Motor neuron (in vitro differentiated cells): ENCODE measurements at places on chromosomes 7 and 10. TPM values are rescaled to one million over a fixed set of nuclear protein-coding genes. Genes with fewer than 3 reads are reported as not detected.

Gene COL17A1
- 0.62 and 0.68 TPM in 2 replicates for total RNA-seq

Gene HECW1
- total RNA-seq = 16.7 and 17.1 TPM in 2 replicates

Gene PTF1A
- total RNA-seq = 0.45 TPM in 1 of 2 replicates, not detected in the other

Gene PDE6C
- total RNA-seq = 0.30 and 0.35 TPM in 2 replicates

Gene RET
- total RNA-seq = 0.82 and 1.1 TPM in 2 replicates

Gene CRYGN
- total RNA-seq = 0.38 and 0.87 TPM in 2 replicates

Gene LIPJ
- total RNA-seq = 0.47 and 0.49 TPM in 2 replicates

Gene WDFY4
- 0.13 and 0.69 TPM in 2 replicates for total RNA-seq

Gene MOGAT3
- 0.13 TPM in 1 of 2 replicates, not detected in the other for total RNA-seq

Gene GLCCI1
- 46.0 and 46.7 TPM in 2 replicates for total RNA-seq

Gene VAX1
- total RNA-seq = 0.09 and 0.16 TPM in 2 replicates

Gene ZNF239
- 5.8 and 7.1 TPM in 2 replicates for total RNA-seq

Gene CYP3A7
- total RNA-seq = 0.32 TPM in 1 of 2 replicates, not detected in the other

Gene TMEM130
- 14.9 and 16.7 TPM in 2 replicates for total RNA-seq

Gene CDC14C
- not detected in 2 replicates for total RNA-seq

Gene AFAP1L2
- total RNA-seq = 3.6 and 4.0 TPM in 2 replicates

Gene NUTM2D
- 7.5 and 8.9 TPM in 2 replicates for total RNA-seq

Gene HK1
- total RNA-seq = 99.1 and 102 TPM in 2 replicates

Gene CYP2E1
- total RNA-seq = 0.63 and 0.73 TPM in 2 replicates

Gene C1GALT1
- total RNA-seq = 12.8 and 13.8 TPM in 2 replicates

Gene IGFBP1
- not detected in 2 replicates for total RNA-seq

Gene GBX1
- 1.0 TPM in 1 of 2 replicates, not detected in the other for total RNA-seq

Gene BMPER
- 36.1 and 39.1 TPM in 2 replicates for total RNA-seq

Gene CDHR1
- 2.6 and 3.3 TPM in 2 replicates for total RNA-seq

Gene SPAM1
- total RNA-seq = not detected in 2 replicates

Gene TRIM73
- total RNA-seq = 4.0 and 5.8 TPM in 2 replicates

Gene CADPS2
- 3.0 TPM in 2 replicates for total RNA-seq

Gene ANXA8
- 0.52 TPM in 1 of 2 replicates, not detected in the other for total RNA-seq

Gene PDZD7
- total RNA-seq = 4.7 and 6.3 TPM in 2 replicates

Gene ACSL5
- total RNA-seq = 6.9 and 9.7 TPM in 2 replicates

Gene GIMAP2
- 0.13 TPM in 1 of 2 replicates, not detected in the other for total RNA-seq

Gene MSS51
- total RNA-seq = 1.3 and 1.4 TPM in 2 replicates

Gene ZDHHC4
- total RNA-seq = 44.8 and 49.4 TPM in 2 replicates

Gene TUBAL3
- total RNA-seq = not detected in 2 replicates

Gene C10orf90
- 0.21 and 0.32 TPM in 2 replicates for total RNA-seq

Gene LBX1
- 0.29 and 0.52 TPM in 2 replicates for total RNA-seq

Gene ITIH2
- not detected in 2 replicates for total RNA-seq
